ENCODE measurements at places on chromosomes 12 and 14.

- ATAC-seq, result no peak
Measured at GRCh38 chr12:76864791-76865400, 13.9 kb downstream of the CSRP2 start.

DNA sequence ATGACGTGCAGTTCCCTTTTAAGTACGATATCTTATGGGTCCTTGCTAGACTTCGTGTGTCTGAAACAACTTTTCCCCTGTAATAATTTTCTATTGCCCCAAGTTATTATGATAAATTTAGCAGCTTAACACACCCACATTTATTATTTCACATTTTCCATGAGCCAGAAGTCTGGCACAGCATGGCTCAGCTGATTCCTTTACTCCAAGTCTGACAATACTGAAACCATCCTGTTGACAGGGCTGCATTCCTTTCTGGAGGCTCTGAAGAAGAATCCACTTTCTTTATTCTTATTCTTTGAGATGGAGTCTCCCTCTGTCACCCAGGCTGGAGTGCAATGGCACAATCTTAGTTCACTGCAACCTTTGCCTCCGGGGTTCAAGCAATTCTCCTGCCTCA, 80.9 kb downstream of the DENND5B start:
- ATAC-seq, result no peak

DNA sequence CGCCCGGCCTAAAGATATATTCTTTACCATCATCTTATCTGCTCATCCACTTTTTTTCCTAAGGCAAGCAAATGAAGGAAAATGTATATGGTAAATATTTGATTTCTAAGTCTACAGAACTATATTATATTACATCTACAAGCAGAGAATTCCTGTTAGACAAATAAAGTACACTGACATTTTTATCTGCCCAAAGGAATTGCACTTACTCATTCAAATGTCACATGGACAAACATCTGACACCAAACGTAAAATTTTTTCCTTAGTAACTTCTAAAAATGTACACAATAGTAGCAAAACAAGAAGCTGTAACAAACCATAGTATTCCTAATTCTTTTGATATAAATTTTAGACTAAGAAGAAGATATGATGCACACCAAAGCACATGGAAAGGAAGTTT, 51.0 kb downstream of the SPPL3 start:
- ATAC-seq, result no peak

GRCh38 chr12:91455321-91455720, 272.7 kb upstream of the DCN start:
- ATAC-seq, result no peak

GRCh38 chr12:89800435-89800834, 91.8 kb upstream of the ATP2B1 start:
- ATAC-seq, result no peak

GRCh38 chr12:65986047-65986446, 144.5 kb downstream of the LLPH start:
- ATAC-seq, result no peak

GRCh38 chr12:130813436-130813835, 25.6 kb downstream of the STX2 start:
- no peak for ATAC-seq

- no peak for ATAC-seq
Measured at GRCh38 chr12:122918827-122919226, 22.9 kb upstream of the VPS37B start.

DNA sequence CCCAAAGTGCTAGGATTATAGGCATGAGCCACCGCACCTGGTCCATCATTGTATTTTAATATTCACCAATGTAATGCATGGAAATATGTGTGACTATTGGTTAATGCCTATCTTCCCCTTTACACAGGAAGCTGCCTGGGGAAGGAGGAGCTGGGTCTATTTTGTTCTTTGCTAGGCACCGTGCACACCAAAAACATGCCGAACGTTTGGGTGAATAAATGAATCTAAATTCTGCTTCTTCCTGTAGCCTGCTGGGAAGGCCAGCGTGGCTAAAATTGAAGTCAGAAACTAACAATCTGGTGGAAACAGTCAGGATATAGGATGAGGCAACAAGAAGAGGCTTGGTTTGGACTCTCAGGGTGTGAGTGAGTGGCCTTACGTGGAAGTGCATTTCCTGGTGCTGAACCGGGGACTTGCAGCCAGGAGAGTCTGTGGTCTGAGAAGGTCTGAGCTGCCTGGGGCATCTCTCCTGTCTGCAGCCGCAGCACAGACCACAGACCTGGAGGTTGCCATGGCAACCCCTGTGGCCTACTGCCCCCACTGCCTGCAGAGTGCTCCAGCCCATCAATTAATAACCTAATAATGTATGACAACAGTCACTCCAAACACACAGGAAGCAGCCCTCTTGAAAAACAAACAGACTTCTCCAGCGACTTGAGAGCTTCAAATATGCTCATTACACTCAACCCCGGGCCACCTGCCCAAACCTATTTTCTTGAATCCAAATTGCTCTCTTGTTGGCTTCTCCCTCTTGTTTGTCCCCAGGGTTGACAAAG, 5.5 kb upstream of the GPR68 start:
- ATAC-seq, result no peak

DNA sequence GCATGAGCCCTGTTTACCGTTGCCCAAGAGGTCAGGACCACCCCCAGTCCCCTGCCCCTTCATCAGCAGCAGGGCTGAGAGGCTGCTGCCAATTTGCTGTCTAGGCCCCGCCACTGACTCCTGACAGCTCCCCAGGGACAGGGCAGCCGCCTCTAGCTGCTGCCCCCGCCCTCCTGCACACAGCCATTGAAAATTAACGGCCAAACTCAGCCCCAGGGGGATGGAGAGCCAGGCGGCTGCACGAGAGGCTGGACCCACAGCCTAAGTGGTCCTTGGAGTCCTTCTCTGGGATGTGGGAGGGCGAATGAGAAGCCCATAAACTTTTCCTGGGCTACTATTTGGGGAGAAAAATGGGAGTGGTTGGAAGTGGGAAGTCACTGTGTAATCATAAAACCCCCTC, 4.6 kb downstream of the FOXN4 start:
- no peak for ATAC-seq

- no peak for ATAC-seq
Measured at GRCh38 chr12:69835081-69835480, 10.1 kb downstream of the MYRFL start.

GRCh38 chr12:70994217-70994788, 73.8 kb upstream of the PTPRR start:
- peak; percentile 92 for ATAC-seq

DNA sequence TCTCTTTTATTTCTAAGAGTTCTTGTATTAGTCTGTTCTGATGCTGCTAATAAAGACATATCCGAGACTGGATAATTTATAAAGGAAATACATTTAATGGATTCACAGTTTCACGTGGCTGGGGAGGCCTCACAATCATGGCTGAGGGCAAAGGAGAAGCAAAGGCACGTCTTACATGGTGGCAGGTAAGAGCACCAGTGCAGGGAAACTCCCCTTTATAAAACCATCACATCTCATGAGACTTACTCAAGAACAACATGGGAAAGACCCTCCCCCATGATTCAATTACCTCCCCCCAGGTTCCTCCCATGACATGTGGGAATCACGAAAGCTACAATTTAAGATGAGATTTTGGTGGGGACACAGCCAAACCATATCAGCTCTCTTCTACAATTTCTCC, 503.0 kb downstream of the NPAS3 start:
- no peak for ATAC-seq

- ATAC-seq, result no peak
Measured at GRCh38 chr12:94954948-94955592, 48.4 kb downstream of the NDUFA12 start.

GRCh38 chr12:47236109-47236714, 156.5 kb upstream of the AMIGO2 start:
- ATAC-seq, result no peak

DNA sequence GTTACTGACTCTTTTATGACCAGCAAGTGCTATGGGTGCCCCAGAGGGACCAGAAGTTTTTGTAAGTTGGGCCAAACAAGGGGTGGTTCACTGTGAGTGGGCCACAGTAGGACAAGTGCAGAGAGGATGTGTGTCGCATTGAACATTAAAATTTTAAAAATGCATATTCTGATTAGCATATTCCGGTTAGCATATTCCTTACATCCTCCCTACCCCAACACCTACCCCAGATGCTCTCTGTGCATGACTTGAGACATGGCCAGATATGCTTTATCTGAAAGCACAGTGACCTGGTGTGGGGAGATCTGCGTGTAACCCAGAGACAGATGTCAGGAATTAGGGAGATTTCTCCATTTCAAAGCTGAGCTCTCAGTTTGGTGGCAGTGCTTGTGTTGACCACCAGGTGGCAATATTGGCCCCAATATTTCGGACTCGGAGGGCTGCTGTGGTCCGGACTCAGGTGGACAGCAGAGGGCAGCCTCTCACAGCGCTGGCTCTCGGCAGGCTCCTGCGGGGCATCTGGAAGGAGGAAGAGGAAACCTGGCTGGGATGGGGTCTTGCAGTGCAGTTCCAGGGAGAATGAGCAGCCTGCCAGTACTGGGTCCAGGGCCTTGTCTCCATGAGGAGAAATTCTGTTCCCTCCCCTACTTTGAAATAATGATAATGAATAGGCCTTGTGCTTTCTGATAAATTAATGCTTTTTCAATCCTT, 1.6 kb upstream of the CEBPE start:
- ATAC-seq, result peak; percentile 83

DNA sequence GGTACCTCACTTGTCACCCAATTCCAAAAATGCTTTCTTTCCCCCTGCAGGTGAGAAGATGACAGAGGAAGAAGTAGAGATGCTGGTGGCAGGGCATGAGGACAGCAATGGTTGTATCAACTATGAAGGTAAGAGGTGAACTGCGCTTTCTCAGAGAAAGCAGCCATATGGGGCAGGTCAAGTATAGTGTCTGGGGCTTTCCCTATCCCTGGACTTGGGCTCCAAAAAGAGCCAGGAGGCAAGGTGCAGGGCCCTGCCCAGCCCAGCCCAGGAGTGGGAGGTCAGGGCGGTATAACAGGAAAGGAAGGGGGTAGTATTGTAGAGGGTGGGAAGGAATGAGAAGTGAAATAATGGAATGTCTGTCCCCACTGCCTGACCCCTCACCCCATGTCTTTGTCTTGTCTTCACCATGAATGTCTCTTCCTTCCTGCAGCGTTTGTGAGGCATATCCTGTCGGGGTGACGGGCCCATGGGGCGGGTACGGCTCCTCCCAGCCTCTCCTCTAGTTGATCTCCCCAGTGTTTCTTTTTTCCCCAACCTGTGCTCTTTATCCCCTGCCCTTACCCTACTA, 2.1 kb downstream of the MYL6 start:
- no peak for ATAC-seq

- no peak for ATAC-seq
Measured at GRCh38 chr12:47251919-47252318, 172.2 kb upstream of the AMIGO2 start.

GRCh38 chr14:67577909-67578749, 21.9 kb downstream of the PIGH start:
- no peak for ATAC-seq

DNA sequence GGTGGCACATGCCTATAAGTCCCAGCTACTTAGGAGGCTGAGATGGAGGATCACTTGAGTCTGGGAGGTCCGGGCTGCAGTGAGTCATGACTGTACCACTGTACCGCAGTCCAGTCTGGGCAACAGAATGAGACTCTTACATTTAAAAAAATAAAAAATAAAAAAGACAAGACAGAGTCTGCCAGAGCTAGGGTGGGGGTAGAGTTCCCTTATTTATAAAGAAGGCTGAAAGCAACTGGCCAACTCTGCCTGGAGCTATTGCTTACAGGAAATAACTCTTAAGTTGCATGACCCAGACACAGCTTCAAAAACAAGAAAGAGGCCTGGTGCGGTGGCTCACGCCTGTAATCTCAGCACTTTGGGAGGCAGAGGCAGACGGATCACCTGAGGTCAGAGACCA, 31.5 kb downstream of the NUMB start:
- ATAC-seq, result peak; percentile 41

DNA sequence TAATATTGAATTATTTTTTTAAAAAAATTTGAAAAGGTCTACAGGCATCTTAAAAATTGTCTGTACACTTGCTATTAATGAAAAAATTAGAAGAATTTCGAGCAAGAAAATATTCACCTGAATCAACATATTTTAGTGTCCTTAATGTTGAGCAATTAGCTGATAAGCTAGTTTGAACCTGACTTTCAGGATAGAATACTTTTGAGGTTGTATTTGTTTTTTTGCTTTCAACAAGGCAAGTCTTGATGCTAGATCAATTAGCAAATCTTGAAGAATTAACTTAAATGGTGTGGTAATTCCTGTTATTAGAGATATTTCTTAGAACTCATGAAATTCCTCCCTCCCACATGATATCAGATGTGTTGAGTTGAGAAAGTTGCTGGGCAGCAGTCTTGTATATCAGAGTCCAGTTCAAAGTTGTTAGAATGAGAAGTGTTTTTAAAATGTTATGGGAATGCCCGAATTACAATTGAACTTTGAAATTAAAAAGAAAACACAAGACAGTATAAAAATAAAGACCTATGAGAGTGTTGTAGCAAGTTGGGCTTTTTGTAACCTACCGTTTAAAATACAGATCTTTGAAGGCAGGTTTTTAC, 119.2 kb downstream of the TRMT5 start:
- ATAC-seq, result no peak

GRCh38 chr12:25332143-25332542, 81.4 kb upstream of the KRAS start:
- ATAC-seq, result no peak

DNA sequence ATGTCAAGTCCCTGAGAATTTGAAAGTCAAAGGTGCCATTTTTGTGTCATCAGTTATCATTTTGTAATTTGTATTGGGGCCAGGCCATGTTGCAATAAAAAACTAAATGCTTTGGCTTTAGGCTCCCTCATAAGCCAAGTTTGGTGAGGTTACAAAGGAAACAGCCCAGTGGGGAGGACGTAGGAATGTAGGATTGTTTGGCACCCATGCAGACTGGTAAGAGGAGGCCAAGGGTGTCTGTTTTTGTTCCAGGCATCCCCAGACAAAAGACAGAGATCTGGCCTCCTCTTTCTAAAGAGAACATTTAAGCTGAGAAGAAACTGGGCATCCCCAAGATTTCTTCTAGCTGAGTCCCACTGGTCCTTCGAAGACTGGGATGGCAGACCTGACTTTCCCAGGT, 111.7 kb downstream of the SUDS3 start:
- ATAC-seq, result peak; percentile 81

GRCh38 chr14:59028476-59029202, 159.8 kb upstream of the DAAM1 start:
- peak; percentile 77 for ATAC-seq

- ATAC-seq, result no peak
Measured at GRCh38 chr12:108694812-108695278, 36.5 kb downstream of the CORO1C start.

DNA sequence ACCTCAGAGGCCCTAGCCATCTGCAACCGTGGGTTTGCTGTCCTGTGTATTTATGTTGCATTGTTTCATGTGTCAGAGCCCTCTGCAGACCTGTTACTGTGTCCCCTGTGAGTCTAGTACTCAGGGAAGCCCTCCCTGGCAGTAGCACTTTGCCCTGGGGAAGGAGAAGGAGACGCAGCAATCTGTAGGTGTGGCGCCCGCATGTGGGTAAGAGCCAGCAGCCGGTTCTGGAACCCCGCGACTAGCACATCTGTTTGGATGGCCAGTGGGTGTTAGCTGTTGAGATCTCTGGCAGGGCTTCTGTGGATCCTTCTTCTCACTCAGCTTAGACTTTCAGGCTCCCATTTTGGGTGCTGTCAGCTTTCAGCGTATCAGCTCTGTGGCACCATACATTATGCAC, 57.0 kb downstream of the TECPR2 start:
- no peak for ATAC-seq

- peak; percentile 99 for ATAC-seq
Measured at GRCh38 chr12:22275843-22276242, 58.7 kb downstream of the ST8SIA1 start.

- no peak for ATAC-seq
Measured at GRCh38 chr14:59013672-59014298, 174.7 kb upstream of the DAAM1 start.

- no peak for ATAC-seq
Measured at GRCh38 chr12:53217931-53218307, 10.9 kb upstream of the ITGB7 start.

GRCh38 chr12:58844161-58844560, 76.1 kb downstream of the LRIG3 start:
- no peak for ATAC-seq

All from gastroesophageal sphincter (tissue), 4 donors.